Stimulated activated CD4-positive, alpha-beta T cell treated with anti-CD3 and anti-CD28 coated beads, TNF-alpha, amount 100 ng/mL, for 48 hours (primary cell): ENCODE measurements at places on chromosomes 13 and 19.

DNA sequence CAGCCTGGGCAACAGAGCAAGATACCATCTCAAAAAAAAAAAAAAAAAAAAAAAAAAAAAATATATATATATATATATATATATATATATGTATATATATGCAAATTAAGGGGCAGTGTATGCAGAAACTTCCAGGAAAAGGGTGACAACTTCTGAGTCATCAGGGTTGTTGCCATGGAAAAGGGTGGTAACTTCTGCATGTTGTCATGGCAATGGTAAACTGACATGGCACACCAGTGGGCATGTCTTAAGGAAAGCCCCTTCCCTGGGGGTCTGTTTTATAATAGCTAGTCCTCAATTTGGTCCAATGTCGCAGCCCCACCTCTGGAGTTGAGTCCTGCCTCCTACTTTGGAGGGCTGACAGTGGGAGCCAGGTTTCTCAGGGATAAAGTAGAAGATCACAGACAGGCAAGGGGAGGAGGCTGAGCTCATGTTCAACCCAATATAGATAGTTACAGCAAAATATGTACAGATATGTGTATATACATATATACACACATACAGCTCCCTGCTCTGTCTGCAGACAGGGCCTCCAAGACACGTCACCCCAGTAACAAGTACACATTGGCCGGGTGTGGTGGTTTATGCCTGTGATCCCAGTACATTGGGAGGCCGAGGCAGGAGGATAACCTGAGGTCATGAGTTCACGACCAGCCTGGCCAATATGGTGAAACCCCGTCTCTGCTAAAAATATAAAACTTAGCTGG, 7.2 kb upstream of the FCHO1 start:
- DNase-seq = no peak

GRCh38 chr19:1945899-1946298, 4.9 kb downstream of the CSNK1G2 start:
- no peak for DNase-seq

DNA sequence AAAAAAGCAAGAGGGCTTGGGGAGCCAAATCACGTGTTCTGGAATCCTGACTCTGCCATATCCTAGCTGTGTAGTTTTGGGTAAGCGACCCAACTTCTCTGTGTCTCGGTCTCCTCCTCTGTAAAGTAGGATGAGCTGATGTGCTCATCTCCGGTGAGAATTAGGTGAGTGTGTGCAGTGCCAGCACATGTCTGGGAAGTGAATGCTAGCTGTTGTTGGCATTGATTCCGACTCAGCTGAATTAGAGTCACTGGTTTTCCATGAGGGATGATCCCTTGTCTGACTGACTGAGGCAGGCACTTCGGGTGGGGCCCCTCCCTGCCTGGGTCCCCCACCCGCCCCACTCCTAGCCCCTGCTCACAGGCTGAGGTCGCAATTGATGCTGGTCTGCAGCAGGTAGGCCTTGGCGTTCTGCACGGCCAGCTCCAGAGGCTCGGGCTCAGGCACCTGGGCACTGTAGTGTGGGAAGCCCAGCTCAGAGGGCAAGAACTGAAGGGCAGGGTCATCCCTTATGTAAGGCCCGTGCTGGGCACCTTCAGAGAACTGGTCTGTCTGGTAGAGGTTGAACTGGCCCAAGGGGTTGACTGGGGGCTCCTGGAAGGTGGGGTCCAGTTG, 835 bp downstream of the RSPH6A start:
- DNase-seq = no peak

GRCh38 chr19:4109626-4109945, 14.3 kb downstream of the MAP2K2 start:
- DNase-seq = no peak
